ENCODE measurements at places on chromosomes 2 and 18.
A peak's percentile ranks its signal among the peaks of the same experiment; 100 is the strongest.

- no peak for DNase-seq
These were observed 82.3 kb upstream of the ASAP2 start for GRCh38 chr2:9124231-9124741.

DNA sequence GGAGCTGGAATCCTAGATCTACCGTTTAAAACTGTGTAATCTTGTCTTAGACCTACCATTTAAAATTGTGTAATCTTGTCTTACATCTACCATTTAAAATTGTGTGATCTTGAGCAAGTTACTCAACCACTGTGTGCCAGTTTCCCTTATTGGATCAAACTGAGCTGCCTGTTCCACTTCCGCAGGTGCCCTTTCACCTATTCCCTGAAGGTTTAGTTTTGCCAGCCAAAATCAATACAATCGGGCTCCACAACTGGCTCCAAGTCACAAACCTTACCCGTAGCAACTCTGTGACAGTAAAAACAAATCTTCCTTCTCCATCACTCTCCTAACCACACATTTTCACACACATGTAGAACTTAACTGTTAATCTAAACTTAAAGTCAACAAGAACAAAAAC lies 20.1 kb downstream of the DOCK10 start:
- no peak for DNase-seq

GRCh38 chr2:133097666-133098065 lies 427.7 kb upstream of the LYPD1 start:
- DNase-seq = peak; percentile 19

- DNase-seq = no peak
These were observed 50.5 kb downstream of the PAX3 start for GRCh38 chr2:222248256-222248655.

DNA sequence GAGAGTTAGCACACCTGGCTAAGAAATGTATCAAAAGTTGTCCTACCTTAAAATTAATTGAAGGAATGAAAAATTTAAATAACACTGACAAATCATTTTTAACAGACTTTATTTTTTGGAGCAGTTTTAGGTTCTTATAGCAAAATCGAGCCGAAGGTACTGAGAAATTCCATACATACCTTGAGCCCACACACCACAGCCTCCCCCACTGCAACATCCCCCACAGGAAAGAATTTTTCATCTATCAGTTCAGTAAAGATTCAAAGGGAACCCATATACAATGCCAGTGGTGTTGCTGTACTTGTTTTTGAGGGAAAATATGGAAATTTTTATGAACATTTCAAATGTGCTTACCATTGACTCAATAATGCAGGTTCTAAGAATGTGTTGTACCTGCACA lies 169.8 kb upstream of the HS6ST1 start:
- DNase-seq = peak; percentile 22

DNA sequence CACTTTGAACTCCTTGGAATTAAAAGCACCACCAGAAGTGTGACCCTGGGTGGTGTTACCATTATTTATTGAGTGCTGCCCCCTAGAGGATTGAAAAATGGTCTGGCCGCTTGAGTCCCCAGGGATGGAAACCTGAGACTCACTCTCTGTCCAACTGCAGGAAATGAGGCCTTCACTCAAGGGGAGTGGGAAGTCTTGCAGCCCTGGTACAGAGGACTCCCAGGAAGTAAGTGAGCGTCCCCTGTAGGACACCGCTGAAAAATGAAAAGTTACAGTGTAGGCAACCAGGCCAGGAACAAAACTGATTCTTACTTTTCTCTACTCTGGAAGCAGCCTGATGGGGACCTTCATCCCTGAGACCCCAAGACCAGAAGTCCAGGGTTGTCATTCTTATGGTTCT lies 2.2 kb upstream of the NRP2 start:
- peak; percentile 96 for DNase-seq

GRCh38 chr2:64439194-64439593 lies 14.8 kb upstream of the LGALSL start:
- no peak for DNase-seq
